ENCODE measurements at places on chromosomes 4 and X.

DNA sequence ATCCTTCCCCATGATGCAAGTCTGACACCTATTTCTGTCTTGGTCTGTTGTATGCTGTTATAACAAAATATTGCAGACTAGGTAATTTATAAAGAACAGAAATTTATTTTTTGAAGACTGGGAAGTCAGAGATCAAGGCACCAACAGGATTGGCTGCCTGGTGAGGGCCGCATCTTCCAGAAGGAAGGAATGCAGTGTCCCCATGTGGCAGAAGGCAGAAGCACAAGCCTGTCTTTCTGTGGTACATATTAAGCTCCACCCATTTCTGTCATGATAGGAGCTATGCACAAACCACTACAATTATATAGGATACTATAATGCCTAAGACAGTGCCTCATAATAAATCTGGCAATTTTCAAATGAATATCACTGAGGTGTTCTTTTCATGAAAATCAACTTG lies 502.3 kb upstream of the DIAPH2 start:
- no peak for DNase-seq

DNA sequence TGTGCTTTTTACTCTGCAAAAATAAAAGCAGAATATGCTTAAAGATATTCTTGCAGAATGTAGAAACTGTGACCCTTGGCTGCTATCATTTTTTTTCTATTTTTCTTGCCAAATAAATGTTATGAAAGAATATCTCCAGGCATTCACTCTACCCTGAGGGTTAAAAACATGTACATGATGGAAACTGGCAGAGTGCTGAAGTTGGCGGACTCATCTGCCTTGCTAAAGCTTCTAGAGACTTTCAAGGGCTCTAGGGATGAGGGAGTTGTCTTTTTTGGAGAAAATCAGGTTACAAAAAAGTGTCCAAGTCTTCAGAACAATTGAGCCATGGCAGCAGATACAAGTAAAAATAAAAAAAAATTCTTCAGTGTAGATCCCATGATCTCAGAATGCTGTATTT lies 40.5 kb upstream of the NRK start:
- no peak for DNase-seq

- no peak for DNase-seq
Measured at GRCh38 chr4:112156553-112156952, 11.3 kb downstream of the FAM241A start.

DNA sequence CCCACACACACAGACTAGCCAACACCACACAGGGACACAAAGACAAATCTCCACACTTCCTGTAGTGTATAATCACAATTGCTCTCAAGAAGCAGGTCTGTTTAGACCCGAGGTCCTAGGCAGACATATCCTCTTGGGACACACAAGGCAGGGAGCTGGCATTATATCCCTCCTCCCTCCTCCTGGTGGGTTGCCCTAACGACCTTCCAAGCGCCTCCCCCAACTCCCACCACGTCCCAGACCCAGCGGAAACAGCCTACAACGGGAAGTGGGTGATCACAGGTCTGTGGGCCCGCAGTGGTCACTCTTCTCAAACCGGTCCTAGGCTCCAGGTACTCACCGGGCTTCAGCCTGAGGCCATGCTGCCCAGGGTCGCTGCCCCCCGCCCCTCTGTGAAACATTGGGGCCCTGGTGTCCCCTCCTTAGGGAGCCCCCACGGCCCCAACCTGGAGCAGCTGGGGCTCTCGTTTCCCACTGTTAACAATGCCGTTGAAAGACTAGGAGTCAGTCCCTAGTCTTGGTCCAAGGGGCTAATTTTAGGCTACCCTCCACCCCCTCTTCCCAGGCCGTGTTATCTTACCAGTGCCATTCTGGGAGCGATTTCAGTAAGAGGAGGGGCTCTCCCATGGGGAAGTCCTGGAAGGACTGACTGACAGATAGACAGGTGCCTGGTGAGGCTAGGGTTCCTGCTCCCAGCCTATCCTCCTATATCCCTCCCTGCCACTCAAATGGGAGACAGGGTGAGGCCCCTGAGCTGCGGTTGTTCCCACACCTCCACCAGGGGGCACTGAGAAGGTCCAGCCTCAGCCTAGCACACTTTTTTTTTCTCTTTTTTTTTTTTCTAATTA lies at the start of gene ASB12:
ASB12 (minus strand) TSS at position 485 of the 848 bp plus-strand sequence. CDS start 4,957 bp downstream, outside the sequence.
- no peak for DNase-seq

DNA sequence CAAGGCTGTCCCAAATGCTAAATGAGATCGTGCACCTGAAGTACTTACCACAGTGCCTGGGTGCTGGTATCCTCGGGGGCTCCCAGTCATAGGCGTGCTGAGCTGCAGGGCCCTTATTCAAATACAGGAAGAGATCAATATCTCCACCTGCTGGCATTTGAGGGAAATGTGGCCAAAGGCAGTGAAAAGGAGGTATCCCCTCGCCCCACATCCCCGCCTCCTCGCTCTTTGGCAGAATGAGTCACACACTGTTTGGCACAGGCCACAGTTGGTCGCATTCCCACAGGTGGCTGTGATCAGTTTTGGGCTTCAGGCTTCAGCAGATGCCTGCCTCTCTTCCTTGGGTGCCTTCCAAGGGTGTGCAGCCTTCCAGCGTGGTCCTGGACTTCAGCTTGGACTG lies 28.4 kb downstream of the ZNF185 start:
- peak; percentile 22 for DNase-seq

- DNase-seq = no peak
Measured at GRCh38 chr4:131251321-131251720, 1897.8 kb upstream of the PCDH10 start.

DNA sequence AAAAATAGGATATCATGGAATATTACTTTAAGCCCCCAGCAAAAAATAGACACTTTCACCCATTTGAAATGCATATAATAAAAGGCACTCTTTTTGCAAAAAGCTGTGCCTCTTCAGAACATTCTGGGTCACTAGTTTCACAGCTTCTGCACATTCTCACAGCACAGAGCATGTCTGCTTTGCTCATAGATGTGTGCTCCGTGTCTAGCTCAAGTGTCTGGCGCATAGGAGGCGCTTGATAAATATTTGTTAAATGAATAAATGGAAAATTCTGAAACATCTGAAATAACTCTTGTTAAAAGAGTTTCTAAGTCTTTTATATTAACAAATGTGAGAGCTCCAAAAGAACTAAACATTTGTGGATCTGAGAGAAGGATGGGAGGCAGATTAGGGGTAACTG lies 275.2 kb downstream of the PTTG2 start:
- DNase-seq = no peak

DNA sequence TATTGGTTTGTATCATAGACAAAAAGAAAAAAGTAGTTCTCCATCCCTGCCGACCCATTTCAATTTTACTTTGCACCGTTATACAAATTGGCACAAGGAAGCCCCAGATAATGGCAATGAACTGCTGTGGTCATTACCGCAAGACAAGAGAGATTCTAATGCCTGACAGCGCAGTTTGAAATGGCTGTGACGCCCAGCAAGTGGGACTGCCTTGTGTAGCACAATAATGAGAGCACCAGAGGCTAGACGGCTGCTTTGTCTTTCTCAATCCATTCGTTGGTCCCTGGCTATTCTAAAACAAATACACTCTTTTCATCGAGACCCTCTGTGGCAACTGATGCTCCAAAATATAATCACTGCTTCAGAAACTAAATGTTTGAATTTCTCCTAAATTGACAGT lies 192.4 kb upstream of the NEIL3 start:
- no peak for DNase-seq

- no peak for DNase-seq
Measured at GRCh38 chr4:177596035-177596434, 153.8 kb upstream of the AGA start.

- DNase-seq = no peak
Measured at GRCh38 chrX:71420686-71421085, 54.5 kb downstream of the TAF1 start.

GRCh38 chr4:122163767-122164166 lies 11.6 kb downstream of the BLTP1 start:
- DNase-seq = no peak

DNA sequence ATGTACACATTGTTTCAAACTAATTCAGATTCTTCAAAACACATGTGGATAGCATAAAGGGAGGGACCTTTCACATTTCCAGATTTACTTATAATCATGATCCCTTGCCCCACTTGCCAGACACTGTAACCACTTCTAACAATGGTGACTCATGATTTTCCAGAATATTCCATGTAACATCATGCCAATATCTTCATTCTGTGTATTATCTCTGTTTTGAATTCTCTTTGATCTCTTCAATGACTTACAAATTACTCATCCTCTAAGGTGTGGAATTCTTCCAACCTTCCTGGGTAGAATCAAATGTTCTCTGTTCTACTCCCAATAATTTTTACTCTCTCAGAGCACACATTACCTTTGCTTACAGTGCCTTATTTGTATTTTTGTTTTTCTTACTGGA lies 517.1 kb downstream of the PCDH7 start:
- DNase-seq = no peak

DNA sequence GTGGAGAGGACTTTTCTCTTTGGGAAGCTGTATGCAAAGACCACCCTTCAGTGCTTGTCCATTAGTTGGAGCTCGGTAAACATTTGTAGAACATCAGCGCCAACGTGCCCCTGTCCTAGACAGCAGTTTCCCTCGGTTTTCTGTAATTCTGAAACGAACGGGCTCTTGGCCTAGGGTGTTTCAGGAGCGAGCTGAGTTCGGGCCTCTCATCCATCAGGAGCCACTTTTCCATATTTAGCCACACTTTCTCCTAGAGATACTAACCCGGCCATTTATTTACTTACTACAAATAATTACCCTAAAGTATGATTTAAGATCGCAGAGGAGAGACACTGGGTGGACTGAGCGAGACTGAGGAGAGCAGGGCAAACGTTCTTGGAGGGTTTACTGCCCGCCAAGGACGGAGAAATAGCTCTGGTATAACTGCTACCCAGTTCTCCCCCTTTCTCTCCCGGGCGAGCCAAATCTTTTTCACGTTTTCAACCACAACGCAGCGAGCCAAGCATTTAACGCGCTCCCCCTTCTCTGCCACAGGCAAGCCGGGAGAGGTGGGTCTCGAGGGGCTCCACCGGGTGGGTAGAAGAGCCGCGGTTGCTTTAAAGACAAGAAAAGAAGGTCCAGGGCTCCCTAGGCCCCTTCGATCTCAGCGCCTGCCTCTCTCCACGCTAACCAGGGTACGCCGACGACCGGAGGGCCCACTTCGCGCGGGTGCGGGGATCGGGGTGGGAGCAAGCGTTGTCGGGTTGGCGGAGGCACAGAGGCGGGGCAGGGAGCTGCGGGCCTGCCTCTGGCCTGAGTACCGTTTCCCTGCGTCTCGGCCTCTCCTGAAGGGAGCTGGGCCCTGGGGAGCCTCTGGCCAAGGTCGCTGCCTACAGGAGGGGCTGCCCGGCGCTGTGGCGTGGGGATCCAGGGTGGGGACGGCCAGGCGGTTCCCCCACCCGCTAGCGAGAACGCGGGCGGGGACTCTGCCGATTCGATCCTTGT lies 10.8 kb upstream of the PITX2 start:
- DNase-seq = no peak

DNA sequence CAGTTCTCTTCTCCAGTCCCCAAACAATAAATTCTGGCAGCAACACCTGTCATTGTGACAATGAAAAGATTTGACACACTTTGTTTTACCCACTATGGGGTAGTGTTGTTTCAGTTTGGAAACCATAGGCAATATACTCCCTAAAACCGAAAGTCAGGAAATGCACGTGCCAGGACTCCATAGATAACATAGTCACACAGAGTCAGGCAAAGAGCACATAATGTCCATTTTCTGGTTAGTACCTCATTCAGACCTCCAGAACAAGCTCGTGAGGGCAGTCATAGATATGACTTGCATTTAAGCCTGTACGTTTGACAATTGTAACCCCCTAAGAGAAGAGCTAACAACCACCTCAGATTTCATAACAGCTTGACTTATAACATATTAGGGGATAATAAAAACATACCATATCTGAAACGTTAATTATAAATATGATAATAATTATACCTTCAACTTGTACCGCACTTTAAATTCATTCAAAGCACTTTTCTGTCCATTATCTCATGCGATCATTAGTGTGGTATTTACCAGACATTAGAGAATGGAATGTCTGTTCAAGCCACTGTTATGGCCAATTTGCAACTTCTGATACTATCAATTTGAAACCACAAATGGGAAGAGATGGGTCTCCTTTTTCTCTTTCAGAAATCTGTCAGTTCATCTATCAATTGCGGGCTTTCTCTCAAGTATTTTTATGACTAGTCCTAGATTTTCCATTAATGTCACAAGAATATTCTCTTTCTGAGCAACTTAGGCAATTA lies 147.4 kb downstream of the LDB2 start:
- DNase-seq = no peak

- DNase-seq = no peak
Measured at GRCh38 chr4:154616731-154617130, 4.3 kb upstream of the FGG start.

GRCh38 chr4:129264008-129264657 lies 168.2 kb downstream of the C4orf33 start:
- DNase-seq = no peak

GRCh38 chr4:177057186-177057585 lies 252.5 kb upstream of the NEIL3 start:
- DNase-seq = no peak

GRCh38 chrX:37644381-37645305 lies 40.9 kb upstream of the XK start:
- DNase-seq = no peak

DNA sequence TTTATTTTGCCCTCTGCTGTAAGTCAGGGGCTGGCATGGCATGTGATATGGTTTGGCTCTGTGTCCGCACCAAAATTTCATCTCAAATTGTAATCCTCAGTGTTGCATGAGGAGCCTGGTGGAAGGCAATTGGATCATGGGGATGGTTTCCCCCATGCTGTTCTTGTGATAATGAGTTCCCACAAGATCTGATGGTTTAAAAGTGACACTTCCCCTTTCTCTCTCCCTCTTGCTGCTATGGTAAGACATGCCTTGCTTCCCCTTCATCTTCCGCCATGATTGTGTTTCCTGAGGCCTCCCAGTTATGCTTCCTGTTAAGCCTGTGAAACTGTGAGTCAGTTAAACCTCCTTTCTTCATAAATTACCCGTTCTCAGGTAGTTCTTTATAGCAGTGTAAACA lies 72.0 kb upstream of the MSX1 start:
- DNase-seq = no peak

GRCh38 chrX:126027229-126027628 lies 138.9 kb downstream of the DCAF12L2 start:
- no peak for DNase-seq

DNA sequence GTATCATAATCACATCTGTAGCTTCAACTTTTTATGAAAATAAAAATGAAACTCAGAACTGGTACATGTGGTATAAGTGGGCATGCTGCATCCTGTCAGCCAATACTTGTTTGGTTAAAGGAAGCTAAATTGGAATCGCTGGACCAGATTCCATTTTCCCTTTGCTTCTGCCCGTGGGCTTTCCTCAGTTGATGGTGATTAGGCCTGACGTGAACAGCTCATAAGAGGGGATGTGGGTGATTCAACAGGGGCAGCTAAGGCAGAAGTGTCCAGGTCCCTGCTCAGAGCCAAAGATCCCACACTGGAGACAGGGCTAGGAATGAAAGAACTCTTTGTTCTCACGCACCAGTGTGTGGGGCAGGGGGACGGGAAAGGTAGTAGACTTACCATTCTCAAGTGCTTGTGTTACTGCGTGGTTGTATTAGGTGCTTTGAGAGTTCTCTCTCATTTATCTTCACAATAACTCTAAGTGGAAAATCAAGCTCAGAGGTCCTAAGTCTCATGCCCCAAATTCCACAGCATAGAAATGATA lies 63.2 kb upstream of the GUCY1A1 start:
- no peak for DNase-seq

Data from progenitor cell of endocrine pancreas (in vitro differentiated cells).